H7 (cell line): ENCODE measurements at places on chromosomes 16 and 17. TPM values are rescaled to one million over a fixed set of nuclear protein-coding genes. Genes with fewer than 3 reads are reported as not detected.

TEX14 gene
- total RNA-seq: 0.33 and 0.80 TPM in 2 replicates

ABAT gene
- total RNA-seq: 1.8 and 3.1 TPM in 2 replicates

SP6 gene
- 0.07 and 0.10 TPM in 2 replicates for total RNA-seq

CDRT15 gene
- total RNA-seq: not detected in 2 replicates
